NCI-H1105 treated with DMSO at 0.1 percent for 48 hours (cell line): ENCODE measurements at places on chromosomes 3 and 15.
A peak's percentile ranks its signal among the peaks of the same experiment; 100 is the strongest.

DNA sequence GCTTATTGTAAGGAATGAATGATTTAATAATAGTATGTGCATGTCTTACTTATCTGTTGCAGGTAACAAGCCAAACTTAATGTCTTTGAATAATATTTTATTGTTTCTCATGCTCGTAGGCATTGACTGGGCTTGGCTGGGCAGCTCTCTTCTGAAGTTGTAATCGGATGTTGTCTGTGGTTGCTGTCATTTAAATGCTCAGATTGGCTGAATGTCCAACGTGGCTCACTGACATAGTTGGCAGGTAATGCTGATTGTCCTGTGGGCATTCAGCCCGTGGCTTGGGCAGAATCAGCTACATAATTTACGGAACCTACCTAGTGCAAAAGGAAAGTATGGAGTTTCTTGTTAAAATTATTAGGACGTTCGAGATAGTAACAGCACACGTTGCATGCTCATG lies 297.4 kb upstream of the GBE1 start:
- DNase-seq = no peak

DNA sequence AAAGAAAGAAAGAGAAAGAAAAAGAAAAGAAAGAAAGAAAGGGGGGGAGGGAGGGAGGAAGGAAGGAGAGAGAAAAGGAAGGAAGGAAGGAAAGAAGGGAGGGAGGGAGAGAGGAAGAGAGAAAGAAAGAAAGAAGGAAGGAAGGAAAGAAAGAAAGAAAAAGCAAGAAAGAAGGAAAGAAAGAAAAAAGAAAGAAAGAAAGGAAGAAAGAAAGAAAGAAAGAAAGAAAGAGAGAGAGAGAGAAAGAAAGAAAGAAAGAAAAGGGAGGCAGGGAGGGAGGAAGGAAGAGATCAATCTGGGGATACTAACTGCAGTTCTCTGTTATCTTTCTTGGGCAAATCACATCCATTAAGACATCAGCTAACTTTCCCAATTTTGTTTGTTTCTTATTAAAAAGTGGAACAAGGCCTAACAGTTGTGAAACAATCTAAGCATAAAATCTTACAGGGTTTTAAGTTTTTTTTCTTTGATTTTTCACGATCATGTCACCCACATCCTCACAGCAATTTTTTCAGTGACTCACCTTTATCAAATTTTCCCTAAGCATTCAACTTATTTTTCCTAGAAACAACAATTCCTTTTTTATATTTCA lies 36.8 kb downstream of the TBC1D2B start:
- no peak for DNase-seq

- DNase-seq = no peak
Measured at GRCh38 chr3:13600950-13601691, 52.2 kb downstream of the FBLN2 start.

DNA sequence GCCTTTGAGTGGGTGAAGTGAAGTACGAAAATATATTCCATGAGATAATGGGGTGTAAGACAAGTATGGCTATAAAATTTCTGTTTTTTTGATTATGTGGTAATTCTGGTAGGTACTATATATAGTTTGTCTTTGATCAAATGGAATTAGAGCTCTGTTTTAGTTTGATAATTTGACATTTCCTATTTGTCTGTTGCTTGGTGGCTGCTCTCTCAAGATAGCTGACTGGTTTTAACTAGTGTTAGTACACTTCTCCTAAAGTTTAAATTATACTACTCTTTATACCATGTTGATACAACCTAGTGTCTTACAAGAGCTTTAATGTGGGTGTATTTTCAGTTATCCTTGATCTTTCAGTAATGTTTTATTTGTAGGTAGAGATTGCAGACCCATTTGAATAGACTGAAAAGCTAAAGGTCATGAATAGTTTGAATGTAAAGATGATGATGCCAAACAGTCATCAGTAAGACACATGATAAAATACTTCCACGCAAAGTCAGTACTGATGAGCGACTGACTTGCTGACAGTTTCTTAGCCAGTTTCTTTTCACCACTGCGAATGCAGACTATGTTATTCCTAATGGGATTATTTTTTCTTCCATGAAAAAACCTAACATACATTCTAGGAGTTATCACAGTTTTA lies 15.2 kb downstream of the SACM1L start:
- no peak for DNase-seq

DNA sequence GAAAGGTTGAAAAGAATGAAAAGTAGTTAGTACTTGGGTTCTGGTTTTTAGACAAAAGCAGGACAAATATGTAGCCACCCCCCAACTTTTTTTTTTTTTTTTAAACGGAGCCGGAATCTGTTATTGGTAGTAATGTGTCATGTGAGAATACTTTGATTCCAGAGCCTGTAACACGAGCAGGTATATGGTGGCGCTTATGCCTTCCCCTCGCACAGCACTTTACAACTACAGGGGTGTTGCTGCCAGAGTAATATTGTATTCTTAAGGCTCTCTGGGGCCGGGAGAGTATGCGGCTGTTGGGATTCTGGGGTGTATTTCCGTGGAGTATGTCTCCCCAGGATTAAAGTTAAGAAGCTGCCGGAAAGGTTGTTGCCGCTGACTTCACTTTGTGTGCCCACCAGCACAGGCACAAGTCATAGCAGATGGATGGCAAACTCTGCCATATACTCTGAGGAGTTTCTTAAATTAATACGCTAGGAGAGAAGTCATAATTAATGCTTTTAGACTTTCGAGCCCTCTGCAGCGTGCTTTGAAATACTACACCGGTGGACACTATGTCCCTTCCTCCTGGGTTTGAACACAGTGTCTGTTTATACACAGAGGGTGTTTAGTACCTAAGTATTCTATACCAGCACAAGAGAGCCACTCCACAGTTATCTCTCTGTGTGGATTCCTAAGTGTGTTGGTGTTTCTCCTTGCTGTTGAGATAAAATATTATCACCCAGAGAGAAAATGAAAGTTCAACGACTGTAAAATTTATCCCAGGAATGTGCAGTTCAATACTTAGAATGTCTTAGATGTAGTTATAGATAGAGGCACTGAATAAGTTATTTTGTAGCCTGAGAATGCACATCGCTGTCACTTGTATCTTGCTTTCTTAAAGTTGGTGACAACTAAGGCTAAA lies 1.4 kb downstream of the MBNL1 start:
- DNase-seq = peak; percentile 90

- DNase-seq = no peak
Measured at GRCh38 chr15:58387130-58387529, 44.7 kb upstream of the LIPC start.

GRCh38 chr3:109337393-109337792 lies at the start of gene DPPA4:
TSS of gene DPPA4 (minus strand) at chr3:109337546. CDS start at chr3:109337517, 29 bp downstream.
- DNase-seq = no peak

- DNase-seq = no peak
Measured at GRCh38 chr15:41559239-41559782, 299 bp downstream of the TYRO3 start.

DNA sequence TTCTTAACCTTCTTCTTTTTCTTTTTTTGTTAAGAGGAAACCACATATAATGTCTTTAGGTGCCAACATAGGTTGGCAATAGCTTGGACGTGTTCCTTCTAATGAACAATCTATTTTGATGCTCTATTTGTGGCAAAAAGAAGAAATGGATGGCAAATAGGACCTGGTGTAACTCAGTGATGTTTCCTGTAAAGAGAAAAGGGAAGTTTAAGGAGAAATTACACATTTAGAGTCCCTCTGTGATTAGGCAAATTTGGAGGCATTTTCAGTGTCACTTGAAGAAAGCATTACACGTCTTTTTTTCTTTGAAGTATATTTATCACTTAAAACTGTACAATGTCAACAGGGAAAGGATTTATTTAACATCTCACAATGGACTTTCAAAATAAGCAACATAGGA lies 327.1 kb downstream of the ZIC1 start:
- no peak for DNase-seq

DNA sequence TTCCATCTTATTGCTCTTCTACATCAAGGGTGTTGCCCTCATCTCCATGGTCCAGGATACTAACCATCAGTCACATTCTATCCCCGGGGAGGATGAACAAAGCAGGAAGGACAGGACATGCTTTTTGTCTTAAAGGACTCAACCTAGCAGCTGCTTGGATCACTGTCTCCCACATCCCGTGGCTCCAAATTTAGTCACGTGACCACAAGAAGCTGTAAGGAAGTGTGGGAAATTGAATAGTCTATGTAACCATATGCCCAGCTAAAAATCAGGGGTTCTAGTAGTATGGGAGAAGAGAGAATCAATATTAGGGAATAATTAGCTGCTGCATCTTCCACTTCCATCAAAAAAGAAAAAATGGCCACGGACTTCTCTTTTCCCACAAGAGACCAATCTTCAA lies 18.2 kb upstream of the CMSS1 start:
- DNase-seq = no peak

DNA sequence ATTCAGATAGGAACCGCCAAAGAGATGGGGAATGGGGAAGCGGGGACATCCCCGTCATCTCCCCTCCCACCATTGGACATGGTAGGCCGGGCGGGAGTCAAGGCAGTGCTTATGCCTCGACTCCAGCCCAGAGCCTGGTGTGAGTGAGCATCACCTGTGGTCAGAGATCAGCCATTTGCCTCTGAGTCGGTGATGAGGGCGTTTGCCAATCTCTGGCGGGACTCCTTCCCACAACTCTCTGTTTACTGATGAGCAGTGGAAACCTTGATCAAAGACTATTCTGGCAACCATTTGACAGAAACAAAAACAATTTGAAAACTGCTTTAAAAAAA lies 63.9 kb upstream of the HES1 start:
- DNase-seq = no peak

DNA sequence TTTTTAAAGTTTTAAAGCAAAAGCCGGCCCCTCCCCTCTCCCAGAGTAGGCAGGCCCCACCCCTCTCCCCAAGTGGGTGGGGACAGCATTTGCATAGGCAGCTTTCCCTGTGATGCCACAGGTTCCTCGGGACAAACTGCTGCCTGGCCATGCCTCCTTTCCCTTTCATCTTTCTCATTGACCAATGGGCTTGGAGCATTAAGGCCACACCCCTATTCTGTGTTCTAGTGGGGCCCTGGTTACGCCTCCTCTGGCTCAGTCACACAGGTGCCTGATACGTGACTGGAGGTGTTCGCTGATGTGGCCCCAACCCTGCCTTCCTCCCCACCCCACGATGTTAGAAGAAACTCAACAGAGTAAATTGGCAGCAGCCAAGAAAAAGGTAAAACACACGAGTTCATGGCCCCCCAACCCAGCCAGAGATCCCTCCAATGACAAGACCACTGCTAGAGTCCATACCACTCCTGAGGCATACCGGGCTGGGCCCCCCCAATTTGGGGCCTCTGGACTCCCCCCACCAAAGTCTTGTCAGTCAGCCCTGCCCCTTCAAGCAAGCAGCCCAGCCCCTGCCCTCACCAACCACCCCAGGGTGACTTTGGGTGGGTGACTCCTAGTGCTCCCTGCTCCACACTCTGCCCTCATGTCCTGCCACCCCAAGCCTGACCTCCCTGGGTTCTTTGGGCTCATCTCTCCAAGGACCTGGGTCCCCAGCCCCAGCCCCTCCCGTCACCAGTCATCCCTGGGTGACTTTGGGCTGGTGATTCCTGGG lies 62.8 kb upstream of the CSPG4 start:
- no peak for DNase-seq

DNA sequence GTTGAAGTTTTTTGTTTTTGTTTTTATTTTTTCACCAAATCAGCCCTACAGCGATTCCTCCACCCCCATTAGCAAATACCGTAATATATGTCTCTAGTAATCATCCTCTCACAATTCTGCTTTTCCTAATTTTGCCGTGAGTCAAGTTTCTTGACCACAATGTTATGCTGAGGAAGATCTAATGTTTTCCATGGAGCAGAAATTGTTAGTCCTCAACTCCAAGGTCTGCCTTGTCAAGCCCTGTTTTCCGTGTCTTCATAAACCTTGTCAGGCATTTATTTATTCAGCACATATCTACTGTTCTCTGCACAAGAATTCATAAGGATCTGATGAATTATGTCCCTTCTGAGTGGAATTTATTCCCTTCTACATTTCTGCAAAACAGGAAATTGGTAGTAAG lies 372.8 kb downstream of the RBMS3 start:
- no peak for DNase-seq

- DNase-seq = no peak
Measured at GRCh38 chr15:97482521-97482920, 478.0 kb upstream of the ARRDC4 start.
